ENCODE measurements at places on chromosomes 12 and 14.

DNA sequence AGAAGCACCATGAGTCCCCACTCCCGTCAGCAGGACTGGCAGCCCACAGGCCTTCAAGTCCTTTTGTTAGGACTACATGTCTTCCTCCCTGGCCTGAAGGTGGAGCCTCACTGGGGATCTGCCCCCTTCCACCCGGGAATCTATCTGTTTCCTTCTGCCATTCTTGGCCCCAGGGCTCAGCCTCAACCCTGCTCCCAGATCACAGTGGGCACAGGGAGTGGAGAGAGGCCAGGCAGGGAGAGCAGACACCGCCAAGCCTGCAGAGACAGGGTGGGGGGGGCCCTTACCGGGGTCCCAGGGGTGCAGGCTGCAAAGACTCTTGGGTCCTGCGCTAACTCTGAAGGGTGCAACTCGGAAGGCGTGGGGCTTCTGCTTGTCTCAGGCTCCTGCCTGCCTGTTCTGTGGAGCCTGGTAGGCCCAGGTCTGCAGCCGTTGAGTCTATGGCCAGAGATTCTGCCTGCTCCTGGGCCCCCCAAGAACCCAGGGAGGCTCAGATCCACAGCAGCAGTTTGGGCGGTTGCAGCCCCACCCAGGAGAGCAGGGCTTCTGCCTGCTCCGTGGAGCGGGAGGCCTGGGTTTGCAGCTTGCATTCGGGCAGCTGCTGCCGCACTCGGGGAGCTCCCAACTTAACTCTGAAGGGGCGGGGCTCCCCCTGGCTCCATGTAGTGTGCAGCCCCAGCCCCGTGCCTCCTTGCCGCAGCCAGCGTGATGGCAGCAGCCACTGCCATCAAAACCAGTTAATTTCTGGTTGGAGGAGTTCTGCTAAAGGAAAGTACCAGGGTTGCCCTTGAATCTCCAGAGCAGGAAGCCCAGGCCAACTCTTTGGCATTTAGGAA, 21.7 kb upstream of the PLBD1 start:
- no peak for DNase-seq

DNA sequence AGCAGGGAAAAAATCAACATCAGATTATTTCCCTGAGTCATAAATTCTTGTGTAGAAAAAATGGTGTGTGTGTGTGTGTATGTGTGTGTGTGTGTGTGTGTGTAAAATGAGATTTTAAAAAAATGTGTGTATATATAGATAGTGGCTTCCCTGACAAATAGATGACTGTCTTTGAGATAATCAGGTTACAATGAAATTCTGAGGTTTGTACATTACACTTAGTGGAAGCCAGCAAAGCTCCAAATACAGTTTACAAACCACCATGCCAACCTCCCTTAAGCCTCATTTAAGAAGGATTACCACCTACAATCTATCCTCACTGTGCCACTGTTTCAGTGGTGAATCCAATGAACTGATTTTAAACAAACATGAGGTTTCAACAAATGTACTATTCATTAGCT, 93.8 kb downstream of the MED13L start:
- DNase-seq: no peak

GRCh38 chr12:6452944-6453630, 1.2 kb downstream of the TAPBPL start:
- no peak for DNase-seq

- DNase-seq: no peak
Observed at GRCh38 chr12:6362403-6362802, 13.0 kb downstream of the SCNN1A start.

DNA sequence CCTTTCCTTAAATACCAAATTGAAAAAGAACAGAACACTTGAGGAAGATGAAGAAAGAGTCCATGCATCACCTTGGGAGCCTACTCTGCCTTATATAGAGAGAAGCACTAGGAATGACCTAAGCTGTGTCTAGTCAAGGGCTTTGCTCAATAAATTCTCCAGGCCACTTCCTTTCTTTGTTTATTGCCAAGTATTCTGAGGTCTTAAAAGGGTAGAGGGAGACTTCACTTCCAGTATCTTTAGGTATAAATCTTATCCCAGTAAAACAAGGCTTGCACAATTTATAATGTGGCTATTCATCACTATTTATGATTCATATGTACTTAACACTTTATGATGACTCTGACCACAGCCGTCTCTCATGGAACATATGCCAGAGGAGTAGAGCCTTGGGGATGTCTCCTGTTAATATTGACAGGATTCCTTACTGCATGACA, 85.1 kb upstream of the ARHGAP5 start:
- no peak for DNase-seq

DNA sequence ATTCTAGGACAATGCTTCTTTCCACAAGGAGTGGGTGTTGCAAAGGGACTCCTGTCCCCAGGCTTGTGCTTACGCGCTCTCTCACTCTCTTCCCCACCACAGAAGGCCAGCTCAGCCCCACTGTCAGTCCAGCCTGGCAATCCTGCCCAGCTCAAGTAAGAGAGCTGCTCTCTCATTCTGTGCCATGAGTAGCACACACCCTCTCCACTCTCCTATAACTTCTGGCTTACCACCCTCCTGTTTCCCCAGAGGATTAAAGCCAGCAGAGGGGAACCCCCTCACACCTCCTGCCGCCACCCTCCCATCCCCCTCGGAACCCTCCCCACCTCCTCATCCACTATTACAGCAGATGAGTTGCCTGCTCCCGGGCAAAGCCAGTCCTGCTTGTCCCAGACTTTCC, 17.1 kb downstream of the NCKAP5L start:
- no peak for DNase-seq

DNA sequence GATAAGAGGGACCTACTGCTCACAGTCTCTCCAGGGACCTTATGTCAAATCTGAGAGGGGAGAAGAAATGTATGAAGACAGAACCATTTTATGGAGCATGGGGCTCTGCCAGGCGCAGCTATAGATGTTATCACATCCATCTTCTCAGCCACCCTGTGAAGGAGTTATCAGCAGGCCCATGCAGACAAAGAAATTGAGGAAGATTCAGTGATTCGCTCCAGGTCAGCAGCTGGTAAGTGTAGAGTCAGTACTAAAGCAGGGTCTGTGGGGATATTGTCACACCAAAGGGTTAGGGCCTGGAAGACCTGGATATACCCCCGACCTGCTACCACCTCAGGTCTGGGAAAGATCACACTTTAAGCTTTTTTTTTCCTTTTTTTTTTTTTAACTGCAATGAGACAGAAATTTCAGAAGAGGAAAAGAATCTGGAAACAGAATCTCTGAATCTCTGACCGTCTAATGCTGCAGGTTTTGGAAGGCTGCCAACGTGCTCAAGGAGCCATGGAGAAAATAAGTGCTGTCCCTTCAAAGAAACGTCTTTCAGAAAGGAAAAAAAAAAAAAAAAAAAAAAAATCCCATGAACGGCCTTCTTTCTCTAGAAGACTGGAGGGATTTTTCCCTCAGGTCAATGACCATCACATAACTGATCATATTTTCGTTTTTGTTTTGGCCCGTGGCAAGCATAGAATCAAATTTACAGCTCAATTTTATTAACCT, 73.3 kb upstream of the PLEKHG7 start:
- DNase-seq: no peak

DNA sequence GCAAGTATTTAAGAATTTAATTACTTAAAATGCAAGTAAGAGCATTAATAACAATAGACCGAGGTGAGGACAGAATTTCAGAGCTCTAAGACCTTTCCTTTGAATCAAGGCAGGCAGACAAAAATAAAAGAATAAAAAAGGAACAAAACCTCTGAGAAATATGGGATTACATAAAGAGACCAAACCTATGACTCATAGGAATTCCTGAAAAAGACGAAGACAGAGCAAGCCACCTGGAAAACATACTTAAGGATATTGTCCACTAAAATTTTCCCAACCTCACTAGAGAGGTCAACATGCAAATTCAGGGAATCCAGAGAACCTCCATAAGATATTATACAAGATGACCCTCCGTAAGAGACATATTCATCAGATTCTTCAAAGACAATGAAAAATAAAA, 325.1 kb downstream of the AEBP2 start:
- no peak for DNase-seq

- no peak for DNase-seq
Observed at GRCh38 chr12:56995201-56995929, 11.0 kb downstream of the ZBTB39 start.

GRCh38 chr12:89566615-89567014, 40.8 kb upstream of the POC1B start:
- no peak for DNase-seq

DNA sequence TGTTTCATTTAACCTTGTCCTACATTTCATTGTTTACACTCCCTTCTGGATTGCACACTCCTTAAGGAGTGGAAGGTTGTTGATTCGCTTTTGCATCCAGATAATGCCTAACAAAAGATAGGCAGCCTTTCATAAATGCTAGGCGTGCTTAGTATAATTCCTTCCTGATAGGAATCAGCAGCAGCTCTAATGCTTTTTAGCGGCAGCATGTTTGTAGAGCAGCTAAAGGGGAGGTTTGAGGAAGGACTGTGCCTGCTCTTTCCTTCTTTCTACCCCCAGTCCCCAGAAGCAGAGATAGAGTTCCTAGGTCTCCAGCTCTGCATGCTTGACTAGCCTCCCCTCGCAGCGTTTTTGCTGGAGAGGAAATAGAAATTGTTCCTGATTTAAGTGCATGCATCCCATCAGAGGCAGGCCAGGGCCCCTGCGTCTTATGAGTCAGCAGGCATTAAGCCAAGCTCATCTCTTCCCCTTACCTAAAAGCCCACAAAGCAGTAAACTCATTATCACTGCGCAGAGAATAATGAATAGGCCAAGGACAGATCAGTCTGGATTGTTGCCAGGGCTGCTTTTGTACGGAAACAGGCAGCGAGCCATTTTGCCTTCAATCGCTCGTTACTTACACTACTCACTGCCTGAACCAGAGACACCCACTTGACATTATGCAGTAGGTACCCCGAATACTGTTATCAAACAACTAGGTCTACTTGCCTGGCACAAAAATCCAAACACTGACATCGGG, 14.0 kb upstream of the TBPL2 start:
- DNase-seq: no peak

DNA sequence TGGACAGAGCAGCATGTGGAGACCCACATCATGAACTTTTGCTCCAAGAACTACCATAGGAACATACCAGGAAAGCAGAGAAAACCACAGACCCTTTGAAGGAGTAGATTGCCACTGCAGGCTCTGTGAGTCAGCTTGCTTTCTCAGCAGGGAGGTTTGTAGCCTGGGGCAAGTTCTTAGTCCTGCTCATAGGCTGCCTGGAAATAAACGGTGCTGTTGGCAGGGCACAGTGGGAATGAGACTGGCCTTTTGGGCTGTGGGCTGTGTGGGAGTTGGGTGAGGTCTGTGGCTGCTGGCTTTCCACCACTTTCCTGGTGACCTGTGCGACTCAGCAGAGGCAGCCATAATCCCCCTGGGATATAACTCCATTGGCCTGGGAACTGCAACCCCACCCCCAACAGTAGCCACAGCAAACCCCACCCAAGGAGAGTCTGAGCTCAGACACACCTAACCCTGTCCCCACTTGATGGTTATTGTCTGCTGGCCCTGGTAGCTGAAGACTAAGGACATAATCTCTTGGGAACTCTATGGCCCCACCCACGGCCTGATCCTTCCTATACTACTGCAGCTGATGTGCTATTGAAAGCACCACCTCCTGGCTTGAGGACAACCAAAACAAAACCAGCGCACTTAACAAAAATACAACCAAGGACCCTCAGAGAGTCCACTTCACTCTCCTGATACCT, 192.1 kb upstream of the GARIN6 start:
- no peak for DNase-seq

DNA sequence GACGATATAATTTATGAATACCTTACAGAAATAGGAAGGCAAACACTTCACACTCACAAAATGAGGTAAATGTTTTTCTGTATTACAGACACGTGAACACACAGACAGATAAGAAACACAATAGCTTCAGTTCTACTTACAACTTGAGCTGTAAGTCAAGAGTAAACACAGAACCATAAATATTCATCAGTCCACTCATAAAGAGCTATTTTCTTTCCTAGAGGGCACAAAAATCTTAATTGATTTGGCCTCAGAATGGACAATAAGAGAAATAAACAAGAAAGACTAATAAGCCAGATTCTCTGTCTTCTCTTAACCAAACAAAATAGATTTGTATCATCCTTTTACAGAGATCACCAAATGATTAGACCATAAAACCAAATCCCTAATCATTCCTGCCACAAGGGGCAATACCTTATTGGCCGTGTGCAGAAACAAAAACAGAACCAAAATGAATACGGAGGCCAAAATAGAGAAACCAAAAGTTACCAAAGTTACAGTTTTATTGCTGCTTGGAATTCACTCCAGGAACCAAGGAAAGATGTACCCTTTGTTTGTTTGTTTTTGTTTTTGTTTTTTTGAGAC, 38.1 kb upstream of the GARIN2 start:
- DNase-seq: no peak

DNA sequence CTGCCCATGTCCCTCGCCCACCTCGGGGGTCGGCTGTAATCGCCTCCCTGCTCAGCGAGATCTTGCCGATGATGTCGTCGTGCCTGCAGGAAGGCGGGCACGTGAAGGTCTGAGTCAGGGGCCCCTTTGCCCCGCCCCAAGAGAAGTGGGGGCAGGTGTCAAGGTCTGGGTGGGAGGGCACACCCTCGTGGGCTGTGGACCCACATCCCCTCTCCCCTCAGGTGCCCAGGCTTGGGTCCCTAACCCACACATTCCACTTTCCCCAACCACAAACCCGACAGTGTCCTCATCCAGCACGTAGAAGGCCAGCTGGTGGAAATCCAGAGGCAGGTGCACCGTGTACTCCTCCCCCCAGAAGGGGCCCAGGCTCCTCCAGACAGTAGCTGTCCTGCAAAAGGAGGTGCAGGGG, 7.8 kb downstream of the RASAL1 start:
- no peak for DNase-seq

DNA sequence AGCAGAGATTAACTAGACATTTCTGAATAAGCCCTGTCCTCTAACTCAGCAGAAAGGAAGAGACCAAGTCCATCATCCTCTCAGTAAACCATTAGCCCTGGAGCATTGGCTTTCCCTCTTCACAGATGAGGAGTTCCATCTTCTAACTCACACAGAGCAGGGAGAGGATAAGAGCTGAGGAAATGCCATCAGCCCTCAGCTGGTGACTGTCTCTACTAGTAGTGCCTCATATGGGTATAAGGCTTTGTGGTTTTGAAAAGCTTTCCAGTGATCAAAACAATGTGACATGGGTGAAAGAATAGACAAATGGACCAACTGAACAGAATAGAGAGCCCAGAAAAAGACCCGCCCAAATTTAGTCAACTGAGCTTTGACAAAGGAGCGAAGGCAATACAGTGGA, 197.2 kb upstream of the NUDT4 start:
- no peak for DNase-seq

GRCh38 chr14:95816539-95816938, 60.1 kb upstream of the TUNAR start:
- no peak for DNase-seq

DNA sequence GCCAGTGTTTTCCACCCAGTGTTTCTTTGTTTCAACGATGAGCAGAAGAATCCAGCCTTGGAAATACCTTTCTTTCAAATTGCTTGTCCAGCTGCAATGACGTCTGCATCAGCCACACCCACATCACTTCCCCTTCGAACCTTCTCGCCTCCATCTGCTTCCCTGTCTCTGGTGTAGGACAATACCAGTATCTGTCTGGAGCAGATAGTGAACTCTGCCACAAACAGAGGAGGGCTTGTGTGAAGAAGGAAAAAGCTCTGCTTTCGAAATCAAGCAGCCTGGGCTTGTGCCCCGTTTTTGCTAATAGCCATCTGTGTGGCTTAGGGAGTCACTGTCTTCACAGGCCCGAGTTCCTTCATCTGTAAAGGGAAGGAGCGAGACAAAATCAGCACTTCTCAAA, 415.4 kb downstream of the ZFP36L1 start:
- no peak for DNase-seq

All from T-helper 9 cell (primary cell).